Vagina (tissue), 2 donors: ENCODE measurements at places on chromosomes 16 and 17.

DNA sequence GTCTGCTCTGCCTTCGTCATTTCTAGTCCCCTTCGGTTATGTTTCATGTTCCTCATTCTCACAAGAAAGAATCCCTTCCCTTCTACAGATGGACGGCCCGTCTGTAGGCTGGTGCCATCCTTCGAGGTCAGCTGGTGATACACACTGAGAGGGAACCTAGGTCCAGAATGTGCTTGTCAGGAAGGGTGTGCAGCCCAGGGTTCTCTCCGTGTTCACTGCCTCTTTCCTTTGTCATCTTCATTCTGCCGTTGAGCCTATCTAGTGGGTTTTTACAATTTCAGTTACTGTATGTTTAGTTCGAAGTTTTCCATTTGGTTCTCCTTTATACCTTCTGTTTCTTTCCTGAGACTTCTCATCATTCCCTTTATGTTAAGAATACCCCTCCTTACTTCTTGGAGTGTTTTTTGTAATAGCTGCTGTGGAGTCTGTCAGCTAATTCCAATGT is 18.9 kb downstream of the KIAA0513 start:
- no peak for DNase-seq

DNA sequence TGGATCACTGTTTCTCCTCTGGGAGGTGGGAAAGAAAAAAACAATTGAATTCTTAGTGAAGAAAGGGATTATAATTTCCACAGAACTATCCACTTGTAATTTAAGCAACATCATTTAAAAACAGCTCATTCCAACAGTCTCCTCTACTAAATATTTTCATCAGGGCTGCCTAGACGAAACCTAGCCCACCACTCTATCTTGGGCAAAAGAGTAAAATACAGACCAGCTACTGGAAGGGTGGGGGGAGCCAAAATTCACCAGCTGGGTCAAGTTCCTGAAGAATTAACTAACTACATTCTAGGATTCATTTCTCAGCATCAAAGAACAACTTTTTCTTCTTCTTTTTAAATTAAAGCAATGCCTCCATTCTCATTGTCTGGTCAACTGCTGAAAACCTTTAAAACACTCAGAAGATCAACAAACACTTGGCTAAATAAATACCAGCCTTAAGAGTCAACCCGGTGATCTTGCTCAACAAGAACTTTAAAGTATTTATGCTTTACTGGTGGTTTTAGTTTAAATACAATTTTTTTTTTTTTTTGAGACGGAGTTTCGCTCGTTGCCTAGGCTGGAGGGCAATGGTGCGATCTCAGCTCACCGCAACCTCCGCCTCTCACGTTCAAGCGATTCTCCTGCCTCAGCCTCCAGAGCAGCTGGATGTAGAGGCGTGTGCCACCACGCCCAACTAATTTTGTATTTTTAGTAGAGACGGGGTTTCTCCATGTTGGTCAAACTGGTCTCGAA is 25.2 kb downstream of the KANSL1 start:
- DNase-seq = no peak

DNA sequence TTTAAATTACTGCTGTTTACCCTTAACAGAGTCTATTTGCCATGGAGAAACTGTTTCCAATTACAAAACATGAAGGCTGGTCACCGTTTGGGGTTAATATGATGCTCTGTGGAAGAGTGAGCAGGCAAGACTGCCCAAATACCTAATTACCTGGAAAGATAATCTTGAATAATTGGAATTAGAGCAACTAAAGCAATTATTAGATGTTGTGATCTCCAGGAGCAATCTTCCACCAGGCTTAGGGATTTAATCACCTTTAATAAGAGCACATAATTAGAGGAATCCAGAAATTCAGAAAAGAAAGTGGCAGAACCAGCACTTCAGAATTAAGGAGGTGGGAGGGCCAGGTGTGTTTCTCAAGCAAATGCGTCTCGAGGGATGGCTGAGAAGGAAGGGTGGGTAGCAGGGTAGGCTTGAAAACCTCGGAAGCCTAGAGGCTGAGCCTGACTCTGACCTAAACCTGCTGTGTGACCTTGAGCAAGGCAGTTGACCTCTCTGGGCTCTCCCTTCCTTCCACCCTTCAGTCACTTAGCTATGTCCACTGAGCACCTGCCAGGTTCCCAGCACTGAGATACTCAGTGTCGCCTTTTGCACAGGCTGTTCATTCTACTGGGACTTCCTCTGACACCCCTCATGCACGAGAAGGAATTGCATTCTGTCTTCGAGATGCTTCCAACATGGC is 113.2 kb downstream of the GSG1L start:
- no peak for DNase-seq

- DNase-seq = no peak
Measured at GRCh38 chr17:13835151-13835550, 233.4 kb upstream of the HS3ST3A1 start.
